A549 treated with DMSO at 1 μM for 4 hours (cell line): ENCODE measurements at places on chromosomes 6 and 20. TPM values are rescaled to one million over a fixed set of nuclear protein-coding genes. Genes with fewer than 3 reads are reported as not detected.

Gene NHLRC1
- 1.4 to 2.7 TPM (median 1.9 TPM) in 5 replicates for total RNA-seq

Gene TRIM26
- 25.9 to 31.2 TPM (median 26.5 TPM) in 5 replicates for total RNA-seq

Gene FHL5
- total RNA-seq = not detected in 5 replicates

Gene BPIFB1
- total RNA-seq = 0.12 to 0.14 TPM in 2 of 5 replicates, not detected in the others

Gene RRAGD
- 3.3 to 4.5 TPM (median 4.4 TPM) in 5 replicates for total RNA-seq

Gene SIRPA
- 29.2 to 35.8 TPM (median 31.0 TPM) in 5 replicates for total RNA-seq

Gene APOM
- 2.8 to 3.8 TPM (median 3.2 TPM) in 5 replicates for total RNA-seq

Gene SIGLEC1
- total RNA-seq = 0.01 to 0.04 TPM (median 0.02 TPM) in 3 of 5 replicates, not detected in the others

Gene PLAGL1
- total RNA-seq = 6.9 to 9.6 TPM (median 9.5 TPM) in 5 replicates

Gene USP49
- 1.1 to 1.9 TPM (median 1.5 TPM) in 5 replicates for total RNA-seq

Gene C20orf141
- total RNA-seq = 0.23 to 0.62 TPM (median 0.49 TPM) in 4 of 5 replicates, not detected in the other

Gene MAP7
- total RNA-seq = 29.3 to 44.5 TPM (median 38.0 TPM) in 5 replicates

Gene SALL4
- total RNA-seq = 1.3 to 2.2 TPM (median 1.6 TPM) in 5 replicates

Gene SPATS1
- total RNA-seq = not detected in 5 replicates

Gene SLC17A2
- not detected in 5 replicates for total RNA-seq

Gene ATP6V1G2
- total RNA-seq = 0.40 to 0.77 TPM (median 0.64 TPM) in 5 replicates

Gene SEMG1
- not detected in 5 replicates for total RNA-seq

Gene TRIM10
- total RNA-seq = not detected in 5 replicates

Gene MLIP
- total RNA-seq = not detected in 5 replicates

Gene REM1
- total RNA-seq = 0.13 TPM in 2 of 5 replicates, not detected in the others

Gene KHDRBS2
- not detected in 5 replicates for total RNA-seq

Gene ZBP1
- 0.06 to 0.07 TPM in 2 of 5 replicates, not detected in the others for total RNA-seq

Gene C20orf204
- 0.19 to 0.39 TPM (median 0.33 TPM) in 5 replicates for total RNA-seq

Gene MARCKS
- 13.3 to 29.6 TPM (median 26.5 TPM) in 5 replicates for total RNA-seq

Gene CFAP206
- total RNA-seq = 0.47 to 0.93 TPM (median 0.56 TPM) in 5 replicates

Gene TRIM31
- 1.3 to 2.2 TPM (median 1.7 TPM) in 5 replicates for total RNA-seq

Gene PEX6
- 5.5 to 10.5 TPM (median 9.6 TPM) in 5 replicates for total RNA-seq

Gene IPCEF1
- total RNA-seq = 0.02 to 0.03 TPM in 2 of 5 replicates, not detected in the others

Gene IP6K3
- total RNA-seq = 0.06 to 0.15 TPM (median 0.09 TPM) in 5 replicates

Gene TAF11
- 19.3 to 21.7 TPM (median 20.3 TPM) in 5 replicates for total RNA-seq

Gene MYB
- total RNA-seq = 0.63 to 1.0 TPM (median 0.74 TPM) in 5 replicates

Gene KLHDC3
- 27.9 to 32.8 TPM (median 29.8 TPM) in 5 replicates for total RNA-seq

Gene IL17A
- total RNA-seq = not detected in 5 replicates

Gene PRR18
- total RNA-seq = 0.07 to 0.33 TPM (median 0.07 TPM) in 5 replicates

Gene GPLD1
- total RNA-seq = 0.84 to 1.1 TPM (median 0.91 TPM) in 5 replicates

Gene HRH3
- not detected in 5 replicates for total RNA-seq

Gene NKX2-2
- not detected in 5 replicates for total RNA-seq

Gene LSM2
- total RNA-seq = 49.8 to 66.9 TPM (median 61.6 TPM) in 5 replicates

Gene GRM1
- 0.02 to 0.04 TPM (median 0.03 TPM) in 4 of 5 replicates, not detected in the other for total RNA-seq
